ENCODE measurements at places on chromosomes 16 and 17.
A peak's percentile ranks its signal among the peaks of the same experiment; 100 is the strongest.

DNA sequence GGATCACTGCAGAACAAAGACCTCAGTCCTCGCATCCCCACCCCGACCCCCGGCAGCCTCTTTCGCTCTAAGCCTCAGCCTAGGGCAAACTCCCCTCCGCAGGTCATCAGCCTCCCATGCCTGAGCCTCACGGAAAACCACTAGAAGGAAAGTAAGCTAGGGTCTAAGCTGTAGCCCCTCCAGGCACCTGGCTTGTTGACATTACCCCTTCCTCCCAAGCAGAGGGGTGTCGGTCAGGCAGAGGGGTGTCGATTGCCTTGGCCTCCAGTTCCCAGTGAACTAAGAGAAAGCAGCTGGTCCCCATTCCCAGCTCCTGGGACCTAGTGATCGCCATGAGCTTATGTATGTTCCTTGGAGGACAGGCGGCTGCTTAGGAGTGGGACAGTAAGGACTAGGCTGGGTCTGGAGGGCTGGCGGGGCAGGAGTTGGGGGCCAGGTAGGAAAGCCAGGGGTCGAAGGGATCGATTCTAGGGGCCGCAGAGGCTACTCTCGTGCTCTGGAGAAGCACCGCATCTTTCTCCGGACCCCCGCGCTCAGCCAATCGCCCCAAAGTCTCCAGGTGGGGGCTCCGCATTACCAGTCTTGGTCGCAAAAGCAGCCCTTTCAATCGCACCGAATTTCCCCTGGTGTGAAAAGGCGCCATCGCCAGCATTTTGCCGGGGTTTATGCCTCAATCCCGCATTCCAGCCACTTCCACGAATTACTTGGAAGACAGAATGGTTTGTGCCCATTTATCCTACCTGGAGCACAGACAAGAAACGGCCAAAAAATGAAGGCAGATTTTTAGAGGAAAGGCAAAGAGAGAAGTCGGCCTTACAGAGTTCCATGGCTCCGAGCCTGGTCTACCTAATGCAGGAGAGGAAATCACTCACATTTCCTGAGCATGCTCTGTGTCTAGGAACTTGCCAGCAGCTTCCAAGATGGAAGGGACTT is 21.3 kb upstream of the HOXB13 start:
- no peak for DNase-seq

DNA sequence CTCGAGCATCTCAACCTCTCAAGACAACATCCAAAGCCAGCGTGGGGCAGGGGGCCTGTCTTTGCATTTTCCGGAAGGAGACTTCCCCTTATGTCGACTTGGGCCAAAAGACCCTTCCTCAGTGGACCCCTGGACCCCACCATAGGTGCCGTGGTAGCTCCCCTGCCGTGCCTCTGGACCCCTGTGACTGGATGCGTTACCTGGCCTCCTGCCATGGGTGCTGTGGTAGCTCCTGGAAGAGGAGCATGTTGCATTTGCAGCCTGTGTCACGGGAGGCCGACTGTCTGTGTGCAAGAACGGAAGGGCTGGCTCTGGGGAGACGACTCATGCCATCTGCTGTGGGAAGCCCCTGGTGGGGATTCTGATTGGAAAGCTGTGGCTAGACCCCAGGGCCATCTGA is 130.1 kb downstream of the FOXL1 start:
- DNase-seq, result peak; percentile 50

DNA sequence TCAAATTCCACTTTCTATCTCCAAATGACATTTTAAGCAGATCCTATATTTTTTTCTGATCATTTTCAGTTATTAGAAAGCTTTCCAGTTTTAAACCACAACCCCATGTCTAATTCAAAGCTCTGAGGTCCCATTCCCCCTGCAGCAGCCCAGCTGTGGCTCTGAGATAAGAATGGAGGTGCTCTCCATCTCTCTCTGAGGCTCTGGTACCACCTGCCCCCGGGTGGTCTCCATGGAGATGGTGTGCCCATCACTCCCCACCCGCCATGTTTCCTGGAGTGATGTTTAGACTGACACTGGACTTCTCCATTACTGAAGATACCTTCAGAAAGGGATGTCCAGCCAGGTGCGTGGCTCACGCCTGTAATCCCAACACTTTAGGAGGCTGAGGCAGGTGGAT is 68.1 kb upstream of the SEC14L1 start:
- DNase-seq, result no peak

- DNase-seq, result no peak
Measured at GRCh38 chr16:70662991-70663523, 16.7 kb downstream of the IL34 start.

GRCh38 chr16:4811773-4812172 is 9.3 kb upstream of the ROGDI start:
- DNase-seq, result no peak

GRCh38 chr17:34579979-34580684 is 750 bp downstream of the TMEM132E start:
- DNase-seq, result no peak

GRCh38 chr17:67021196-67021595 is 23.2 kb upstream of the CACNG1 start:
- no peak for DNase-seq
